Retina (tissue), 1 donor: ENCODE measurements at places on chromosomes 3 and 15.

GRCh38 chr3:112460519-112461195, 38.6 kb downstream of the BTLA start:
- DNase-seq, result no peak

DNA sequence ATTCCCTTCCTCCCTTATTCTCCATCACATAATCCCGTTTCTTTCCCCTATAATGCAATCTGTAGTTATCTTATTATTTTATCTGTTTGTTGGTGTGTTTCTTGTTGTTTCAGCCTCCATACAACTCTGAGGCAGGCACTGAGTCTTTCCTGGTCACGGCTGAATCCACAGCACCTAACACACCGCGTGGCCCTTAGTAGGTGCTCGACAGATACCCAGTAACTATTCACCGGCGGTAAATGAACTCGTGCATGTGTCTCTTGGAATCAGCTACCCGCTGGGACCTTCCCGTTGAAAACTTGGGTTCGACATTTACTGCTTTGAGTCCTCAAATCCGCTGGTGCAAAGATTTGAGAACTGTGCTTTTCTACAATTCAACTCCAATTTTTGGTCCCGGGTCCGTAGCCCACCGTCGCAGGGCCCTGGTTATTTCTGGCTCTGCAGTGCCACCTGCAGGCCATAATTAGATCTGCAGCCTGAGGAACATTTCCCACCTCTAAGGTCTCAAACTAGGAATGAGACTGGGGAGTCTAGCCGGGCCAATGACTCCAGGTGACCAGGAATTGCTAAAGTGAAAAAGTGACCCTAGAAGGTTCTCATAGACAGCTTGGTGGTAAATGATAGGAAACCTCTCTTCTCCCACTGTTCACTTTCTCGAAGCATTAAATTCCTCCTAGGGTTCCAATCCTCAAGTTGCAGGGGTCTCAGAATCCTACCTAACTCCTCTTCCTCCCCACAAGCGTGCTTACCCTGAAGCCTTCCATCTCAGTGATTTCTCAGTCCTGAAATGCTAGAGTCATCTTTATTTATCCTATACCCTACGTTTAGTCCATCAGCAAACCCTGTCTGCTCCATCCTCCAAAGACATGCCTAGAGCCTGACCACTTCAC, 40.0 kb upstream of the TRH start:
- peak; percentile 73 for DNase-seq

DNA sequence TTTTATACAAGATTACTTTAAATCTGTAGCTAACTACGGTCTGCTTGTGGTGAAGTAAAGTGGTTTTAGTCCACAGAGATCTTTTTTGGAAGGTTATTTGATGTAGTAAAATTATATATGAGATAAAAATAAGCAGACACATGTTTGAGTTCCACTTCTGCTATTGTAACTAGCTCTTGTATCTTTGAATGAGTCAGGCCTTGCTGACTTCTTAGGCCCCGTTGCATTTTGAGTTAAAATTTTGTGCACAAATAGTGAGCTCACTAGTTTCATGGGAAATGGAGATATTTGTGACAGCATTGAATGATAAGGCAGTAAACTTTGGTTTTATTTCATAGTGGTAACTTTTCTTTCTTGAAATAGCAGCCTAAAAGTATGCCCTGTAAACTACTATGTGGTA, 42.6 kb downstream of the ARIH1 start:
- DNase-seq, result no peak

DNA sequence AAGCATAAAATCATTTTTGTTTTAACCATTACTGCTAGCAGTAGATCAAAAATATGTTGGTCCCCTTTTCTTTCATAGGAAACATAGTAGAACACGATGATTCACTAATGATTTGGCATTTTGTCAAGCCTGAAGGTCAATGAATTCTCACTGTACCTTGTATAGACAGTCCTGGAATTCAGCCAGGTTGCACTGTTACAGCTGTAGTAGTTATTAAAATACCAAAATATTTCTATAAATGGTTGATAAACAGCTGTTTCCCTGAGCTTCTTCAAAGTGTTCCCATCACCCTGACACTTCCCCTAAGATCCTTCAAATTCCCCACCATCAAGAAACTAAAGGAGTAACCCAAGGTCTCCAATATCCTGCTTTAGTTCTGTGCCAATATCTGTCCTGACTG, 200.9 kb downstream of the ATP8B4 start:
- no peak for DNase-seq

GRCh38 chr15:45095661-45096060, 18.3 kb downstream of the DUOX2 start:
- no peak for DNase-seq

- peak; percentile 88 for DNase-seq
Measured at GRCh38 chr3:158097593-158098308, 8.5 kb downstream of the SHOX2 start.

DNA sequence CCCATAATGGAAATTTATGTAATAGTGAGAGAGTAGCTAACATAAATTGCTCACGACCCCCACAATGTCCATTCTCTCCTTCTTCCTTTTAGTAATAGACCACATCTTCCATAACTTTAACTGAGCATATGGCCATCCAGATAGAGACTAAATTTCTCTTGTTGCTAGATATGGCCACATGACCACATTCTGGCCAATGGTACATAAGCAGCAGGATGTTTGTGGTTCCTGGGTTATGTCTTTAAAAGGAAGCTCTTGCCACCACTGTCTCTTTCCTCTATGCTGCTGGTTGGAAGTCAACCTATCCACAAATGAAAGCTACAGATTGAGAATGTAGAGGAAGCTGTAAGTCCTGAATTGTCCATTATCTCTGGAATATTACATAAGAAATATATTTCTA, 59.7 kb upstream of the NPHP3 start:
- DNase-seq, result no peak
